ENCODE measurements at places on chromosomes 2 and 18.

- no peak for DNase-seq
These were observed 80.3 kb downstream of the VSNL1 start for GRCh38 chr2:17620841-17621240.

DNA sequence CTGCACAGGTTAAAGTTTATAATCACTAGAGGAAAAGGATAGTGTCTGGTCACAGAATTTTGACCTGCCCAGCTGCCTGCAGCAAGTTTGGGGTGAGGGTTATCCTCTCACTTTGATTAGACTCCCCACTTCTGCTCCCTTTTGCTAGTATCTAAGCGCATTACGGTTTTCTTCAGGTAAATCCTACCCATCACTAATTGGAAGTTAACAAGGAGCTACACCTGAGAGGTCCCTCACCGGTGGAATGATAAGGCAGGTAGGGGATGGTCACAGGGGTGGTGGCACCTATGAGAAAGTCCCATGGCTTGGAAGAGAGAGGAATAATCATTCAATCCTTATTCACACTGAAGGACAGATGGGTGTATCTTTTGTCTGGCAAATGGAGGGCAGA is 7.6 kb downstream of the BCL2 start:
- DNase-seq = no peak

- no peak for DNase-seq
These were observed 11.1 kb downstream of the COLEC12 start for GRCh38 chr18:489244-490023.

DNA sequence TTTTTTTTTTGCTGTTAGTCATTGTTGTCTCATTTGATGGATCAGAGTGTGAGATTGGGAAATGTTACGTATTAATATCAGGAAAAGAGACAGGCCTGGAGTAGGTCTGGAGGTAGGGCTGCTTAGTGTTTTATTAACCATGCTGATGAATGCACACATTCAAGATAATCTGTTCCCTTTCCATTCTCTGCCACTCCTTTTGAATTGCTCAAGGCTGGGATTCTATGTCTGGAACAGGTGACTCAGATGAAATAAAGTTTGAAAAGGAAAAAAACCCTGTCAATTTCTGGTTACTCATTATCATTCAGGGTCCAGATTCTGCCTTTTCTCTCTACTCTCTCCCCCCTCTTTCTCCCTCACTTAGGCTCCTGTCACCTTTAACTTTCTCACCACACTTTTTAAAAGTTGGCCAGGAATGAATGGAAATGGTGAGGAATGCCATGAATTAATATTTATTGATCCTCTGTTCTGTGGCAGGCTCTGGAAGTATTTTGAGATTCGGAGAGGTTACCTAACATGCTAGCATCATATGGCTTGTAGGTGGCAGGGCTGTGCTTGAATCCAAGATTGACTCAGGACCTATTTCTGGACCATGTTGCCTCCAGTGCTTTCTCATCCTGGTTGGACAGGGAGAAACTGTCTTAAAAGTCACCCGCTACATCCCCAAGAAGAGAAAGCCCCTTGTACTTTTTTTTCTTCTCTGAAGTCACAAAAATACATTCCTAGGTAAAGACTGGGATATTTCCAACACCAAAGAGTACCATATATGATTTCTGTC is 40.2 kb downstream of the MAP4K4 start:
- no peak for DNase-seq

GRCh38 chr2:201436141-201436540 is 15.1 kb downstream of the TRAK2 start:
- DNase-seq = no peak

- no peak for DNase-seq
These were observed 88.3 kb downstream of the NFATC1 start for GRCh38 chr18:79483971-79484491.

DNA sequence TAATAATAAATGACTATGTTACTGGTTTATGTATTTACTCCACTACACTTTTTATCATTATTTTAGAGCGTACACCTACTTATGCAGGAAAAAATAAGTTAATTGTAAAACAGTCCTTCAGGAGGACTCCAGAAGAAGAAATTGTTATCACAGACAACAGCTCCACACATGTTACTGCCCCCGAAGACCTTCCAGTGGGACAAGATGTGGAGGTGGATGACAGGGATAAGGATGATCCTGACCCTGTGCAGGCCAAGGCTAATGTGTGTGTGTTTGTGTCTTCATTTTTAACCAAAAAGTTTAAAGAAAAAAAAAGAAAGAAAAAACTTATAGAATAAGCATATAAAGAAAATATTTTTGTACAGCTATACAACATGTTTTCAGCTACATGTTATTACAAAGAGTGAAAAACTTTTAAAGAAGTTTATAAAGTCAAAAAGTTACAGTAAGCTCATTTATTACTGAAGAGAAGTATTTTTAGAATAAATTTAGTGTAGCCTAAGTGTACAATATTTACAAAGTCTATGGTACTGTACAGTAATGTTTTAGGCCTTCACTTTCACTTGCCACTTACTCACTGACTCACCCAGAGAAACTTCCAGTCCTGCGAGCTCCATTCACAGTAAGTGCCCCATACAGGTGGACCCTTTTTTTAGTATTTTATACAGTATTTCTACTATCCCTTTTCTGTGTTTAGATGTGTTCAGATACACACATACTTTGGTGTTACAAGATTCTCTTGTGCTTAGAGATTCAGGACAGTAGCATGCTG is 7.5 kb downstream of the TGFBRAP1 start:
- no peak for DNase-seq

GRCh38 chr2:186737732-186738508 is 44.1 kb downstream of the FAM171B start:
- no peak for DNase-seq

GRCh38 chr2:178928077-178928476 is 120.9 kb upstream of the TTN start:
- no peak for DNase-seq

DNA sequence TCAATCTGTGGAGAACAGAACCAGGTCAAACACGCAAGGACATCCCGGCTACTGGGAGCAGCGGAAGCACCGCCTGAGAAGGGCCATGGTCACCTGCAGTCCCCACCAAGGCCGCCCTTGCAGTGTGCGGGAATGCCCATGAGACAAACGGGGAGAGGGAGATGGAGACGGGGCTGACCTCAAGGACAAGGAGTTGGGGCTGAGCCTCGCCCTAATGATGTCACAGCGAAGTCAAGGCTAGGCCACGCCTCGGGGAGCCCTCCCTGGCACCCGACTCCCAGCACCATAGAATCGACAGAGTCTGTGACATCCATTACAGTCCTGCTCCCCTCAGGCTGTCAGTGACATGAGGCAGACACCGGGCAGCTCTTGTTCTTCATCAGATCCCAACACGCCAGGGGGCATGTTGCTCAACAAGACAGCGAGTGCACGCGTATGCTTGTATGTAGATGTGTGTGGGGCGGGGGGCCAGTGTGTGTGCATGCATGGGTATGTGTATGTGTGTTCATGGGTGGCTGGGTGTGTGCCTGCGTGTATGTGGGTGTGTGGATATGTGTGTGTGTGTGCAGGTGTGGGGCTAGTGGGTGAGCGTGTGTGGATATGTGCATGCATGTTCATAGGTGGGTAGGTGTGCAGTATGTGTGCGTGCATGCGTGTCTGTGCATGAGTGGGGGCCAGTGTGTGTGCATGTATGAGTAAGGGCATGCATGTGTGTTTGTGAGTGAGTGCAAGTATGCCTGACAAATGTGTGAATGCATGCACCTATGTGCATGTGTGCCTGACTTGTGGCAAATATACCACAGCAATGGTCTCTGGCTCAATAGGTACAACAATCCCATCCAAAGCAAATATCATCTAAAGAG is 57.0 kb downstream of the ANKMY1 start:
- no peak for DNase-seq

- no peak for DNase-seq
These were observed 61.0 kb downstream of the MAP3K20 start for GRCh38 chr2:173136599-173136998.

- no peak for DNase-seq
These were observed 26.5 kb upstream of the PIK3C3 start for GRCh38 chr18:41928581-41928980.

GRCh38 chr2:100568989-100569388 is 6.2 kb downstream of the PDCL3 start:
- no peak for DNase-seq

- no peak for DNase-seq
These were observed 36.2 kb upstream of the LPIN1 start for GRCh38 chr2:11710210-11710609.
